Progenitor cell of endocrine pancreas (in vitro differentiated cells): ENCODE measurements at places on chromosomes 16 and 17. TPM values are rescaled to one million over a fixed set of nuclear protein-coding genes. Genes with fewer than 3 reads are reported as not detected.

ITGB3 gene
- not detected in 2 replicates for total RNA-seq

PABPN1L gene
- total RNA-seq, result 0.46 TPM in 1 of 2 replicates, not detected in the other

CLEC10A gene
- not detected in 2 replicates for total RNA-seq

CCL16 gene
- total RNA-seq, result not detected in 2 replicates

KRTAP4-3 gene
- not detected in 2 replicates for total RNA-seq

ABCC11 gene
- 0.91 and 1.5 TPM in 2 replicates for total RNA-seq

SPNS3 gene
- not detected in 2 replicates for total RNA-seq

ADCY9 gene
- total RNA-seq, result 4.9 and 6.9 TPM in 2 replicates

GINS2 gene
- total RNA-seq, result 20.9 and 22.3 TPM in 2 replicates

CCL4 gene
- not detected in 2 replicates for total RNA-seq

HEXIM2 gene
- total RNA-seq, result 9.3 and 11.9 TPM in 2 replicates

SLC5A10 gene
- total RNA-seq, result not detected in 2 replicates

KRT25 gene
- not detected in 2 replicates for total RNA-seq

CAPNS2 gene
- not detected in 2 replicates for total RNA-seq

MYH13 gene
- total RNA-seq, result not detected in 2 replicates

IGFBP4 gene
- 3.6 and 4.3 TPM in 2 replicates for total RNA-seq

SECTM1 gene
- total RNA-seq, result not detected in 2 replicates

MYH2 gene
- not detected in 2 replicates for total RNA-seq

KCNAB3 gene
- 6.0 and 6.4 TPM in 2 replicates for total RNA-seq

PPP1R1B gene
- total RNA-seq, result 0.89 TPM in 1 of 2 replicates, not detected in the other

PRRT2 gene
- total RNA-seq, result 1.4 and 2.4 TPM in 2 replicates

ST6GALNAC1 gene
- total RNA-seq, result 6.6 and 8.4 TPM in 2 replicates

TBC1D3I gene
- 0.77 and 1.9 TPM in 2 replicates for total RNA-seq

STAT5A gene
- total RNA-seq, result 0.74 and 1.4 TPM in 2 replicates

SCO1 gene
- total RNA-seq, result 29.0 and 30.0 TPM in 2 replicates

TM4SF5 gene
- 0.44 and 0.57 TPM in 2 replicates for total RNA-seq

UBALD2 gene
- 31.2 and 36.3 TPM in 2 replicates for total RNA-seq

KCNJ2 gene
- total RNA-seq, result 2.6 and 3.1 TPM in 2 replicates

ACBD4 gene
- 14.1 and 15.7 TPM in 2 replicates for total RNA-seq

EMC8 gene
- total RNA-seq, result 45.2 and 48.7 TPM in 2 replicates

PCGF2 gene
- total RNA-seq, result 109 and 112 TPM in 2 replicates

KPNA2 gene
- 132 and 140 TPM in 2 replicates for total RNA-seq

MRPL38 gene
- total RNA-seq, result 82.7 and 94.0 TPM in 2 replicates

CCDC92B gene
- 0.87 and 1.3 TPM in 2 replicates for total RNA-seq

GGNBP2 gene
- 74.2 and 75.3 TPM in 2 replicates for total RNA-seq

FAM222B gene
- total RNA-seq, result 48.9 and 58.7 TPM in 2 replicates

AOC2 gene
- 4.1 and 4.3 TPM in 2 replicates for total RNA-seq

CHST6 gene
- 7.7 and 8.4 TPM in 2 replicates for total RNA-seq

CACNA1G gene
- 0.19 and 0.36 TPM in 2 replicates for total RNA-seq

CCL18 gene
- not detected in 2 replicates for total RNA-seq

GABARAP gene
- 447 and 466 TPM in 2 replicates for total RNA-seq

CRISPLD2 gene
- total RNA-seq, result 10.0 and 11.0 TPM in 2 replicates

SPATA32 gene
- total RNA-seq, result 0.24 TPM in 1 of 2 replicates, not detected in the other

AGRP gene
- not detected in 2 replicates for total RNA-seq

CCR7 gene
- not detected in 2 replicates for total RNA-seq

RPUSD1 gene
- total RNA-seq, result 23.5 and 26.8 TPM in 2 replicates

HOXB6 gene
- 0.96 and 3.1 TPM in 2 replicates for total RNA-seq

CSH1 gene
- not detected in 2 replicates for total RNA-seq

MMP28 gene
- 0.53 TPM in 1 of 2 replicates, not detected in the other for total RNA-seq

PLD6 gene
- 1.00 and 1.2 TPM in 2 replicates for total RNA-seq

ANKRD40CL gene
- not detected in 2 replicates for total RNA-seq

NDEL1 gene
- 30.5 and 40.5 TPM in 2 replicates for total RNA-seq

EVPL gene
- total RNA-seq, result 0.05 TPM in 1 of 2 replicates, not detected in the other

EVI2B gene
- not detected in 2 replicates for total RNA-seq

EEF2KMT gene
- 11.2 and 13.7 TPM in 2 replicates for total RNA-seq

FBXL16 gene
- total RNA-seq, result 4.3 TPM in 2 replicates

KRT31 gene
- not detected in 2 replicates for total RNA-seq

MT2A gene
- total RNA-seq, result 11.5 TPM in 2 replicates
